SIG-M5 (cell line): ENCODE measurements at places on chromosomes 16 and 17.

GRCh38 chr17:28105501-28105900, 63.0 kb downstream of the NLK start:
- no peak for DNase-seq

GRCh38 chr16:10616419-10616755, 36.0 kb upstream of the EMP2 start:
- DNase-seq = no peak

DNA sequence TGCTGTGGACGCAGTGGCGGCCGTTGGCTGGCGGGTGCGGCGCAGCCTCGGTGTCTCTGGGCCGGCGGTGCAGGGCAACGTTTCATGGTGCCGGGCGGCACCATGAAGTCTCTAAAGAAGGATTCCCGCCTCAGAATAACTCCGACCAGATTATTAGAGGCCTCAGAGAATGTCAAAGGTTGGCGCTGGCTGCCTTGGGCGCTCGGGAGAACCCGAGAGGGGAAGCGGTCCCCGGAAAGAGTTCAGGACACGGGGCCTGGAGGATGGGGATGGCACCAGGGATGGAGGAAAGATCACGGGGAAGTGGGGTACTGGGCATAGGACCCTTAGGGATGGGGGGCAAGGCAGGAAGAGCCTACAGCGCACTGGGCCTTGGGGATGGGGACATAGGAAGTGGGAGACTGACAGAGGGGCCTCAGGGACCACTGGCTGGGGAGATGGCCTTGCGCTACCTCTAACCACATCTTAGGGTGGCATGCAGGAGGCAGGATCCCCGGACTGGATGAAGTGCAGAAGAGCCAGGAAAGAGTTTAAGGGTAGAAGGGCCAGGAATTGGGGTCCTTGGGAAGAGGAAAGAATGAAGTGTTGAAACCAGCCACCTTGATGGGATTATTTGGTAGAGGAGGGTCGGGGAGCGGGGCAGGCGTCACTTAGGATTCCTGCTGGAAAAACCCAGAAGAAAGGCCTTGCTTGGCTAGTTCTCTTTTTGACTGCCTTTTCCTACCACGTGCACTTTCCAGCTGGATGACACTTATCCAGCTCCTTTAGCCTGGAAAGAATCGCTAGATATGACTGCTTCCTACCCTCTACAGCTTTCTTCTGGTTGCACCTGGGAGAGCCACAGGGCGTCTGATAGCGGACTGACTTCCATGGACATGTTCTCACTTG, 578 bp downstream of the MYCBPAP start:
- DNase-seq = no peak

DNA sequence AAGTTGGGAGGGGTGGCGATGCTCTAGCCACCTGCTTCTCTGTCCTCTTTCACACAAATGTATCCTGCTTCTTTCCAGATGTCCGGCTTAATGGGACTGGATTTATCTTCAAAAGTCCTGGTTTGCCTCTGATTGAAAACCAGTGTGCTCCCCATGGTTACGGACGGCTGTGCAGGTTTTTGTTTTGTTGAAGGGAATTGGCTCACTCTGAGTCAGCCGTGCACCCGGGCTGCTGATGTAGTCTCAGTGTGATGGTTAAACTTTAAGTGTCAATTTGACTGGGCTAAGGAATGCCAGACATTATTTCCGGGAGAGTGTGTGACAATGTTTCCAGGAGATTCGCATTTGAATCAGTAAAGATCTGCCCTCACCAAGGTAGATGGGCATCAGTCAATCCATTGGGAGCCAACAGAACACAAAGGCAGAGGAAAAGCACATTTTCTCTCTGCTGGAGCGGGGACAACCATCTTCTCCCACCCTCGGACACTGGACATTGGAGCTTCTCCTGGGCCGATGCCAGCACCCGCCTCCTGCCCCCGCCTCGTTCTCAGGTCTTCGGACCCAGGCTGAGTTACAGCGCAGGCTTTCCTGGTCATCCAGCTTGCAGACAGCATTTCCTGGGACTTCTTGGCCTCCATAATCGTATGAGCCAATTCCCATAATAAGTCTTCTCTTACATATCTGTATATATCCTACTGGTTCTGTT, 126.9 kb upstream of the TNRC6C start:
- no peak for DNase-seq

GRCh38 chr17:77556383-77557061, 402.0 kb upstream of the TNRC6C start:
- DNase-seq = no peak

- DNase-seq = no peak
Observed at GRCh38 chr17:57412520-57413096, 156.3 kb downstream of the MSI2 start.

DNA sequence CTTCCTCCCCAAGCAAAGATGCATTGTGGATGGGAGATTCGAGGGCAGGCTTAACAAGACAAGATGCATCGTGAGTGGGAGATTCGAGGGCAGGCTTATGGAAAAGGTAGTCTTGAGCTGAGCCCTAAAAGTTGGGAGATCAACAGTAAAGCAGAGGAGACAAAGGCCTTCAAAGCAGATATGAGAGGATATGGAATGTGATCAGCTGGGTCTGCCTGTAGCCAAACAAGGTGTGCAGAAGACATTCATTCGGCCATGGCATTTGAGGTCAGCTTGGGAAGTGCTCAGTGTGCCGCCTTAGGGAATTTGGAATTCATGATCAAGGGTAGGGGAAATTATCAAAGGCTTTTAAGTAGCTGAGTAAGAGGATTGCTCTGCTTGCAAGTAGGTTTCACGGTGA, 39.5 kb downstream of the DNAH9 start:
- DNase-seq = no peak

GRCh38 chr17:32575852-32576251, 89.1 kb downstream of the CDK5R1 start:
- no peak for DNase-seq

GRCh38 chr17:17103160-17103559, 60.9 kb downstream of the MPRIP start:
- DNase-seq = no peak

DNA sequence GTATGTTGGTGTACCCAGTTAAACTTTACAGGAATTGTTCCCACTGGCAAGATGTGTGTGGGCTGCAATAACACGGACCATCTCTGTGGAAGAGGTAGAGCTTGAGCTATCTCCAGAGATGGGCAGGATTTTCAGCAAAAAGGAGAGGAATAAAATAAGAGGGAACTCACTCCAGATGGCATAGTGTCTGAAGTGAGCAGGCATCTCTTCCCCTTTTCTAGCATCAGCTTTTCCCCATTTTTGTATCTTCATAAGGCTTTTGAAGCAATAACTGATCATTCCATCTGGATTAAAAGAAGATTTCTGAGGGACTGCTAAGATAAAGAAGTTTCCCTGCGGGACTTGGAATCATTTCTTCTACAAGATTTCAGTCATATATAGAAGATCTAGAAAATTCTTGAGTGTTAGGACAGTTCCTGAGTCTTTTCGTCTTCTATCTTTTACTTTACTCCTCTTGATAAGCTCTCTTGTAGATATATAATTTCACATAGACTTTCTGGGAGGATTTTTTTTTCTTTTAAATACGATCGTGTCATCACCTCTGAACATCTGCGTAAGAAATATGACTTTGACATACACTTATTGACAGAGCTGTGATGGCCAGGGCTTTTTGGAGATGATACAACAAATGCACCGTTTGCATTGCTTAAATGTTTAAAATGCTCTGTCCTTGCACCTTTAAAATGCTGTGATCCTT, 2.1 kb downstream of the CPD start:
- no peak for DNase-seq

DNA sequence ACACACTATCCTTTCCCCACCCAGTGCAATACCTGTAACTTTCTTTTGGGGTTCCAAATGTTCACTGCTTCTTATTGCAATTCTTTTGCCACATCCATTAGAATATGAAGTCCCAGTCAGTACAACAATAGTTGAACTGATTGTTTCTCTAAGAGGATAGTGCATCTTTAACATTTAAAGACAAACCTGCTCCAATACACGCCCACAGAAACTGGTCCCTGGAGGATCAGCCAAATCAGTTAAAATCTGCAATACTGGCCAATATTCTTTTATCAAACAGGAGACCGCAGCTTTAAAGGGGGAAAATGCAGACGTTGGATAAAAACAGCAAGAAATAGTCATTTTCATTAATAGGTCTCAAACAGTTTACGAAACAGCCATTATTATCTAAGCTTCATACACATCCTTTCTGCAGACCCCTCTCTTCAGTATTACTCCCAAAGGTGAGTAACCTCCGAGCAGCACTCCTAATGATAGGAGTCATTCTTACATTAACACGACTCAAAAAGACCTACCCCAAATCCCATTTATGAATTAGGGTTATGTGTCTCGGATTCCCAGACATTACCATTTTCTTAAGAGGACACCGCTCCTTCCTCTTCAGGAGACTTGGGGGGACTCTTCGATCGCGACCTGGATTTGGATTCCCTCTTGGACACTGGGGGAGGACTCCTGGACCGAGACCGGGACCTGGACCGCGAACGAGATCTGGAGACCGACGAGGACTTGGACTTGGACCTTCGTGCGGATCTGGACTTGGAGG, 1.4 kb downstream of the SRSF2 start:
- no peak for DNase-seq

DNA sequence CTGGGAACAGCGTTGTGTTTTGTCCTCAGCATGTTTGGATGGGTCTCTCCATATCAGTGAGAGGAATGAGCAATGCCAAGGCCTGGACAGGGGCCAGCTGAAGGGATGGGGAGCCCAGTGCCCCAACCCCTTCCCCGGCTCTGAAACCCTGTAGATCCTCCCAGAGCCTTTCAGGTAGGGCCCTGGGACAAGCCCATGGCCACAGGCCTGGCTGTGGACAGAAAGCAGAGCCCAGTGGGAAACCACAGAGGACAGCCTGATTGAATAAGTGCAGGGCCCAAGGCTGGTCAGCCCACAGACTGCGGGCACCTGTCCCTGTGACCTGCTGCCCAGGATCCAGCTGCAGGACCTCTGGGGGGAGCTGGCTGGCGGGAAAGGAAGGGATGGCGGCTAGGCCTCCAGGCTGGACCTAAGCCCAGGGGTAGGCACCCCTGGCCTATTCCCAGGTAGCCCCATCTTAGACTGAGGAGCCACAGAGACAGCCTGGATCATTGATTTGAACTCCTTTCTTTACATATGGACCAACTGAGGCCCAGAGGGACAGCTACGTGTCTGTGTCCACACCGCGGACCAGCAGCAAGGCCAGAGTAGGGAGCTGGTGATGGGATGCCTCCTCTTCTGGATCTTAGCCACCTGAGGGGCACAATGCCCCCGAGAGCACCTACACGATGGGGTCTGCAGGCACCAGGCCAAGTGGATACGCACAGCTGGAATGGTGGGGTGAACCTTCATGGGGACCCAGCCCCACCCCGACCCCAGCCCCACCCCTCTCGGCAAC, 1.3 kb downstream of the CCDC102A start:
- no peak for DNase-seq

DNA sequence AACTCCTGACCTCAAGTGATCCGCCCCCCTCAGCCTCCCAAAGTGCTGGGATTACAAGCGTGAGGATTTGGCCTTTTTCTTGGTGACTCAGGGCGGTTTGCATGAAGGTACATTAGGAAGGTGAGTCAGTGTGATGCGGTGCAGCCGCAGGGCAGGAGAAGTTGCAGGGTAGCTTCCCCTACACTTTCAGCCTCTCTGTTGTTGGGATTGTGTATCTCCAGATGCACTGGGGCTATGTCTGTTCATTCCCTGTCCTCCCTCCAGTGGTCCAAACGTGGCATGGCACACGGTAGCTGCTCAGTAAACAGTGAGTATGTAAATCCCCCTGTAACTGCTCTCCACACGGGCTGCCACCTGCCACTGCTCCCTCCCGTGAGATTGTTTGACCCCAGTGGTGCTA, 109.1 kb upstream of the CDC42EP4 start:
- no peak for DNase-seq

DNA sequence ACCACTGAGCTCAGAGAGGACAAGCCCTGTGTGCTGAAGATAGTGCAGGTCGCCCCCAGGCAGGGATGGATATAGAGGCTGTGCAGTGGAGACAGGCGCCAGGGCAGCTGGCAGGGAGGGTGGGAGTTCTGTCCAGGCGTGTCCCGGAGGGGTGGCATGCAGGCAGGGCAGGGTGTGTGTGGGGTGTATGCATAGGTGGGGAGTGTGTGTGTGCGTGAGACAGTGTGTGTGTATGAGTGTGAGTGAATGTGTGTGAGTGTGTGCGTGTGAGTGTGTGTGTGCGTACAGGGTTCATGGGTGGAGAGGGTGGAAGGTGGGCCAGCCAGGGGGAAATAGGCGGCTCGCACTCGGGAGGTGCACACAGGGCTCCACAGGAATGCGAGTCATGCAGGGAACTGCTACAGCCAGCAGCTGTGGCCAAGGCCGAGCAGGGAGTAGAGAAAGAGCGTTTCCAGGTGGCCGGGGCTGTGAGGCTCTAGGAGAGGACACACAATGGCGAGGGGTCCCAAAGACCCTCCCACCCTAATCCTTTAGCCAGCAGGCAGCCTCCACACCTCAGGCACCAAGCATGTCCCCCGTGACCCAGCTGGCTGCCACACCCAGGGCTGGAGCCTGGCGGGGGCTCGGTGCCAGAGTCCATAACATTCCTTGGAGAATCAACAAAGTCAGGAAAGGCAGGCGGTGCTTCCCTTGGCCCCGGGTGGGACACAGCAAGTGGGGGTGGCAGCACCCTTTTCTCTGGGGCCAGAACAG, 4.6 kb downstream of the PLCD3 start:
- no peak for DNase-seq

- DNase-seq = no peak
Observed at GRCh38 chr16:85428899-85429775, 184.0 kb upstream of the GSE1 start.

DNA sequence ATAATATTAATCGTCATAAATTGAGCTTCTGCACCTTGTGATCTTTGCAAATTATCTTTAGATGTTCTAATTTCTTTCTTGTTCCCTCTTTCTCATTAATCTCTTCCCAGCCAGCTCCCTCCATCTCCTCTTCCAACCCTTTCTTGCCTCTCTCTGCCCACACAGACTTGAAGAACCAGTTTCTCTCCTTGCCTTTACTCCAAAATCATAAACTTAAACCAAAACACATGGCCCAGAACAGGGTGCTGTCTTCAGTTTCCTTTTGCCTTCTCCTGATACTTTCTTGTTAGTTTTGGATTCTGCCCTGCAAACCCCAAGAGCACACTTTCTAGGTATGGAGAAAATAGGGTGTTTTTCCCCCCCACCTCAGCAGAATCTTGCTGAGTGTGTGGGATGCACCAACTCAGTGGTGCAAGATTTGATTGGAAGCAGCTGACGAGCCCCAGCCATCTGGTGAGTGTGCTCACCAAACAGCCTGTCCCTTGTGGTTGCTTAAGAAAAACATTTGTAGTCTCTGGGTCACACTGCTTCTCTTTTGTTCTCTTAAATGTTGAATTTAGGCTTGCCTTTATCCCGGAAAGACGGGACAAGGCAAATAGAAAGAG, 175.8 kb upstream of the MAF start:
- DNase-seq = no peak
